ENCODE measurements at places on chromosomes 2 and 18.

DNA sequence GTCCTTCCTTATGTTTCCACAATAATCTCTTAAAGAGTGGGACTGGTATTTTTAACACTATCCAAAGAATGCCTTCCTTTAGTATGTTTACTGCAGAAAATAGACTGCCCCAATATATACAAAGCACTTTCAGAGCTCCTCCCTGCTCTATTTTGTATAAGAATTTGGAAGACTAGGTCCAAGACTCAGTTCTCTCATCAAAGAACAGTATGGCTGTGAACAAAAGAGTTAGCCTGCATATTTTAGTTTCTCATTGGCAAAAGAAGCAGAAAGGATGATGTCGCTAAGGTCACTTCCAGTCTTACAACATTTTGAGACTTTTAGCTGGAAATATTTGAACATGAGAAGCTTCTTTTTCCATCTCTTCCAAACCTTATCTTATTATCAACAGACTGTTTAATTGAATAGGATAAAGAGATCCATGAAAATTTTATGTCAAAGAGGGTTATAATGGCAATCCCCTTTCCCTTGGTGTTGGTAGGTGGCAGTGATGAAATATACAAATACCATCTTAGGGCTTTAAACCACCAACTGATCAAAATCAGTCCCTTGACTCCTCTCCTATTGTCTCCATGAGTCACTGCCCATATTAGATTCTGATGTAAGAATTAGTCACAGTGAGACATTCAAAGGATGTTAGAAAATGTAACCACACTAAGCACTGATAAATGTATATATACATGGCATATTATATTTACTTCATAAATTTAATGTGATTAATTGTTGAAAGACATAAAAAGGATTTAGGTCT, 266.9 kb upstream of the DSEL start:
- no peak for DNase-seq

DNA sequence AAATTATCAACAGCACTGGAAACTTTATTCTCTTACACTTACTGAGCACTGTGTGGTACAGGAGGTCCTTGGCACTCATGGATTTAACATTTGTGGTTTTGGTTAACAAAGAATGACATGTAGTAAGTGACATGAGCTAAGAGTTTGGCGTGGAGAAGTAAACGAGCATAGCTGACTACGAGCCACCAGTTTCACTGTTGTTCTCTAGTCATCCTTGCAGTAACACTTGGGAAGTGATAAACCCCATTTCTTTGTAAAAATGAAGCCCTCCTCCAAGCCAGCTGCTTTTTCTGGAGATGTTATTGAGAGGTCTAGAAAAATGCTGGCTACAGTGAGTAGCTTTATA, 32.7 kb downstream of the QPCT start:
- no peak for DNase-seq

GRCh38 chr2:158178646-158179045, 77.0 kb downstream of the UPP2 start:
- DNase-seq: no peak

GRCh38 chr18:36672437-36673344, 156.1 kb downstream of the TPGS2 start:
- DNase-seq: no peak

DNA sequence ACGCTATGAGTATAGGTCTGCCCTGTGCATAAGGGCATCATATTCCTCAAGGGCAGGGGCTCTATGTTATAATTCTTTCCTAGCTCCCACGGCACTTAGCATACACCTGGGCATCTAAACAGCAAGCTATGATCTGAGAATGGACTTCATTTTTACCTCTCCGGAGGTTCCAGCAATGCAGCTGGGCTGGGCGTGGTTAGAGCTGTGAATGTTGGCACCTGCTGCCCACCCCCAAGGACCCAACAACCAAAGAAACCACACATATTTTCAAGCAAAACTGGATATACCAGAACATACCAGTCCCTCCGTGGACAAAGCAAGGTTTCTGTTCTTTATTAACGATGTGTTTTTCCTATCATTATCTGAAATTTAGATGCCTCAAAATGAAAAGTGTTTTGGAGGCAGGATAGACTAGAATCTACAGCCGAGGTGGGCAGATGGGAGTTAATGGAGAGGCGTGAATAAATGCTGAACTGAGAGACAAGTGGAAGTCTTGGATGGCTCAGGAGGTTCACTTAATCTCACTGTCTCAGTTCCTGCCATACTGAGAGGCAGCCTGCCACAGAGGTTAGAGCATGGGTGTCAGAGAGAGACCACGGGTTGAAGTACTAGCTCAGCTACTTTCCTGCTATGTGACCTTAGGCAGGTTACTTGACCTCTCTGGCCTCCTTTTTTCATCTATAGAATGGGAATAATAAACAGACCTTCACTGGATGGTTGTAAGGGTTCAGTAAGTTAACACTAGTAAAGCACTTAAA, 186.6 kb upstream of the SMAD2 start:
- no peak for DNase-seq

Measured in stimulated activated CD8-positive, alpha-beta memory T cell treated with anti-CD3 and anti-CD28 coated beads, Interleukin-7, amount 100 ng/mL, for 4 hours (primary cell).